ENCODE measurements at places on chromosomes 2 and 18.

- DNase-seq: no peak
Observed at GRCh38 chr2:125874564-125874963, 781.4 kb upstream of the GYPC start.

- no peak for DNase-seq
Observed at GRCh38 chr2:16284941-16285625, 344.7 kb downstream of the MYCN start.

DNA sequence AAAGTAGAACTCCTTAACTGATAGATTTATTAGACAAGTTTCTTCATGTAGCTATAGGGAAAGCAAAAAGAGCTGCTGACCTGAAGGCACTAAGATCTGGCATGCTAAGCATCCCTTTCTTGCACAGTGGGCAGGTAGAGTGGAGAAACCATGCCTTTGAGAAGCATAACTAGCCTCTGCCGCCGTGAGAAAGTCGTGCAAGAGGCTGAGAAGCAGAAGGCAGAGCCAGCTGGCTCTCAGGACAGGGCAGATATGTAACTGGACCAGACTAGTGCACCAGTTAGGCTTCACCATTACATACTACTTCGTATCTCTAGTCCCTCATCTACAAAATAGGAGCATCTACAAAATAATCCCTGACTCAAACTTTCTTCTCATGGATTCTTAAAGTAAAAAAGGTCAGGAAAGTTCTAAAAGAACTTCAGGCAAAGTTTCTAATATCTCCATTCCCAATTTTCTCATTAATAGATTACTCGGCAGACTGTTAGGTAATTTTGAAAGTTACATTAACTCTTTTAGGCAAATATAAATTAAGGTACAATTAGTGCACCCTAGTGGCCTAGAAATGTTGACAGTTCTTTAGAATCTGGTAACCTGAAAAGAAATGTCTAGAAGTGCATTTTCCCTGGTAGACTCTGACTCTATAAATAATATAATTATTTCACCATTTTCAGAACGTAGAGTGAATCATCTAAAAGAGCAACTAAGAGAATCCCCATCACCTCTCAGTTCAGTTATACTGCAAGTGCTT lies 10.3 kb downstream of the ERBB4 start:
- DNase-seq: no peak

GRCh38 chr2:182827182-182827879 lies 39.1 kb downstream of the FRZB start:
- DNase-seq: no peak

DNA sequence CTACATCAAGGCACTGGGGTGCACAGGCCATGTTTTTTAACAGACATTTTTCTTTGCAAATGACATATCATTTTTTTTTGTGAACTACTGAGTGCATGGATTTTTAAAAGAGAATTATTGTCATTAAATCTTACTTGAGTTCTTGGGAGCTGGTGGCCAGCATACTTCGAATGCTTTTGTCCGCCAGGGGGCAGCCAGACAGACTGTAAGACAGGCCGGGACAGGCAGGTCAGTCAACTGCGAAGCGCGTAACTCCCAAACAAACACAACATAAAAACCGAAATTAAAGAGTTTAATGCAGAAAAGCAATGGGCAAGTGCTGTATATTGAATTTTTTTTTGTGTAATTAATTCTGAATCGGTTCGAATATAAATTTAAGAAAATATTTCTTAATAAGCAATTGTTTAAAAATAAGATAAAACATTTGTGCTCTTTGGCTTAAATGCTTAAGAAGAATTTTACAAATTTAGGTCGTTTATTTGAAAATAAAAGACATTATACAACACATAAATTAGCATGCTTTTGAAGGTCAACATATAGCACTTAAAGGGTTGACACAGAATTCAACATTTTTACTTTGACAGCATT lies 142.2 kb upstream of the PXDN start:
- peak; percentile 27 for DNase-seq

GRCh38 chr2:143823296-143823695 lies 694.1 kb downstream of the ARHGAP15 start:
- DNase-seq: no peak

- no peak for DNase-seq
Observed at GRCh38 chr18:34794348-34794747, 84.2 kb downstream of the DTNA start.

- no peak for DNase-seq
Observed at GRCh38 chr2:172945510-172945850, 130.2 kb upstream of the MAP3K20 start.

DNA sequence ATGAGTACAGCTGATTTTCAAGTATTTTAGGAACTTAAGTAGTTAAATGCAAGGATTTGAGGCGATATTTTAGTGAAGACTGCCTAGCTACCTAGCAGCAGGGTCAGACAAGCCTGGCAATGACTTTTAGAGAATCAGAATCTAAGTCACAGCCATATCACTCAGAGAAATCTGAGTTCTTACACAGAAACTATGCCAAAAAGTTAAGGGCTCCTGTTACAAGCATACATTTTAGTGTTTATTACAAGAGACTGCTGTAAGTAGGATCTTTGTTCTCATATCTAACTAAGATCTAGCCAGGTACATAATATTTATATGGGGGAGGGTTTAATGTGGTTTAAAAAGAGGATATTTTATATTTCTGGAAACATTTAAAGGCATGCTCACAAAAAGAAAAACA lies 37.5 kb downstream of the MAP4K3 start:
- no peak for DNase-seq

GRCh38 chr2:178263159-178263860 lies 69.0 kb downstream of the OSBPL6 start:
- no peak for DNase-seq

GRCh38 chr18:35267809-35268208 lies 22.2 kb downstream of the ZSCAN30 start:
- DNase-seq: no peak

DNA sequence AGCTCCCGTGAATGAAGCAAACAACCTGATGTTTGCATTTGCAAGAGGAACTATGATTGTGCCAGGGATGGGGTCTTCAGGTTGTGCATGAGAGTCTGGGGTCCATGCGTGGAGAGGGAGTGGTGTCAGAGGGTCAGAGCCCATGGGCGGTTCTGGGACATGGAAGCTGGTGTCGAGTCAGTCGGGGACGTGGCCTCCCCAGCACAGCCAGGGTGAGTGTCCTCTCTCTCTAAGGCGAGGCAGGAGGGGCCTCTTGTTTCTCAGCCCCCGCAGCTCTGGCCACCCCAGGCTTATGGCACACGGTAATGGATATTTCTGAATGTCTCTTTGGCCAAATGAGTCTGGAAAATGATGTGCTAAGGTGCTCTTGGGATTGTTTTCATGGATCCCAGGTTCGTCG lies 118.6 kb downstream of the RTP5 start:
- no peak for DNase-seq

- DNase-seq: no peak
Observed at GRCh38 chr2:67848551-67849285, 214.1 kb downstream of the C1D start.

- no peak for DNase-seq
Observed at GRCh38 chr2:86498468-86499260, 57.5 kb downstream of the KDM3A start.

DNA sequence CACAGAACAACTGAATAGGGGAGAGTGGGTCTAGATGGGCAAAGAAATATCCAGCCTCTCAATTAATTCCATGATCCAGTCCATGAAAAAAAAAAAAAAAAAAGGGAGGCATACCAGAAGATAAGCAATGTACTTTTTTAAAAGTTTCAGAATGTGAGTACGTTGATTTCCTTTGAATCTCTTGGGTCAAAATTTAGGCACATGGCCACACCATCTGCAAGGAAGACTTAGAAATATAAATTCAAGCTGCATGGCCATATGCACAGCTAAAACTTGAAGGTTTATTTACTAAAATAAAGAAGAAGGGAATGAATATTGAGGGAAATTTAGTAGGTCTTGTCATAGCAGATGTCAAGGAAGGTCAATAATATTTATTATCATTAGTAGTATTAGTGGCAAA lies 286.5 kb upstream of the CDH7 start:
- no peak for DNase-seq

GRCh38 chr2:68755071-68755470 lies 20.5 kb downstream of the ARHGAP25 start:
- no peak for DNase-seq

- DNase-seq: no peak
Observed at GRCh38 chr2:215439980-215440512, 4.2 kb upstream of the FN1 start.

- DNase-seq: no peak
Observed at GRCh38 chr2:71938108-71938507, 209.6 kb downstream of the CYP26B1 start.

GRCh38 chr2:124369181-124369580 lies 344.1 kb downstream of the CNTNAP5 start:
- DNase-seq: no peak

- no peak for DNase-seq
Observed at GRCh38 chr18:48838921-48839818, 111.6 kb downstream of the SMAD7 start.

DNA sequence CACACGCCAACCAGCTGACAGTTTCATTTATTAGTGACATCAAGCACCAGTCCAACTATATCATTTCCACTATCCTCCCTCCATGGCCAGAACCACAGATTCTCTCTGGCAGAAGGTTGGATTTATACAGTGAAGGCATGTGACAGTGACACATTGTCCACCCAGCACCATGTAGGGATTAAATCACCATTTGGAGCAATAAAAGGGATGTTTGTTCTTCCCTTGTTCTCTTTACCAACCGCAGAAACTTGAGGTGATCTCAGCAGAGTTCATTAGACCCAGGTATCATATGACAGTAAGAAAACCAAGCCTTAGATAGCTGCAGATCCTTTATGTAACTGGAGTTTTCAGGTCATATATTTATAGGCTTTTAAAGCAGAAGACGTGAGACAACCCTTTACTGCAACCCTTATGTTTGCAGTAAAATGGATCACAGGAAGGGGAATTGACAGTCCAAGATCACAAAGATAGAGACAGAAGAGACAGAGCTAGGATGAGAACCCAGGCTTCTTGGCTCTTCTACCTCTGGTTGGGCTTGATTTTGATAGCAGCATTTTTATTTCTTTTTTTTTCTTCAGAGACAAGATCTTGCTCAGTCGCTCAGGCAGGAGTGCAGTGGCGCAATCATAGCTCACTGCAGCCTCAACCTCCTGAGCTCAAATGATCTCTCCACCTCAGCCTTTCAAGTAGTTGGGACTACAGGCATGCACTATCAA lies 80.1 kb downstream of the XDH start:
- no peak for DNase-seq

GRCh38 chr2:113214141-113214540 lies 40.4 kb downstream of the PSD4 start:
- no peak for DNase-seq

GRCh38 chr18:10558243-10558966 lies 32.6 kb downstream of the NAPG start:
- no peak for DNase-seq

DNA sequence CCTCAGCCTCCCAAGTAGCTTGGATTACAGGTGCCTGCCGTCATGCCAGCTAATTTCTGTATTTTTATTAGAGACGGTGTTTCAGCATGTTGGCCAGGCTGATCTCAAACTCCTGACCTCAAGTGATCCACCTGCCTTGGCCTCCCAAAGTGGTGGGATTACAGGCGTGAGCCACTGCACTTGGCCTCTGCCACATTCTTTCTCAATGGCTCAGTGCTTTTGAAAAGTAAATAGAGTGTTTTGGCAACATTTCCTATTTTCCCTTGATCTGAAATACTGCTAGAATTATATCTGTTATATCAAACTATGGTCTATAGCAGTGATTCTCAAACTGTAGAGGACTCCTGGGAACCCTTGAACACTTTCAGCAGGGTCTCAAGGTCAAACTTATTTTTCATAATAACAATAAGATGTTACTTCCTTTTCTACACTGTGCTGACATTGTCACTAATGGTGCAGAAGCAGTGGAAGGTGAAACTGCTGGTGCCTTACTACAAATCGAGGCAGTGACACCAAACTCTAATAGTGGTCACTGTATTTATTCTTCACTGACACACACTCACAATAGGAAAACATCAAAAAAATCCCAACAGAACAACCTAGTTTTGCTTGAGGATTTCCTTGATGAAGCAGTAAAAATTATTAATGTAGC lies 10.6 kb downstream of the DAW1 start:
- no peak for DNase-seq

DNA sequence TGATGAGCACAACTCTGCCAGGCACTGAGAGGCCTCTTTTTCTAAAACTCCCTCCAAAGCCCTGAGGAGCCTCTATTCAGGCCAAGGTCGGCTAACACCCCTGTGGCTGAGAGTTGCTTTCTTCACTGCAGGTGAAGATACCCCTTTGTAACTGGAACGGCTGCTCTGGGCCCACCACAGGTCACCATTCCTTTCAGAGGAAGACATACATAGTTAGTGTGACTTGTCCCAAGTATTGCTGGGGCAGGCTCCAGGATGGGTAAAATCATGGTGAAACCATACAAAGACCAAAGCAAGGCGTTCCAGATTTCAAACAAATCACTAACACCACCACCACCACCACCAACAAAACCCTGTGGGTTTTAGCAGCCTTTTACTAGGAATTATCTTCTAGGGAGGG lies 36.8 kb downstream of the CHST10 start:
- DNase-seq: no peak

GRCh38 chr2:227765788-227766372 lies 20.2 kb downstream of the SCYGR8 start:
- no peak for DNase-seq

- no peak for DNase-seq
Observed at GRCh38 chr18:5874336-5874735, 21.0 kb downstream of the TMEM200C start.

DNA sequence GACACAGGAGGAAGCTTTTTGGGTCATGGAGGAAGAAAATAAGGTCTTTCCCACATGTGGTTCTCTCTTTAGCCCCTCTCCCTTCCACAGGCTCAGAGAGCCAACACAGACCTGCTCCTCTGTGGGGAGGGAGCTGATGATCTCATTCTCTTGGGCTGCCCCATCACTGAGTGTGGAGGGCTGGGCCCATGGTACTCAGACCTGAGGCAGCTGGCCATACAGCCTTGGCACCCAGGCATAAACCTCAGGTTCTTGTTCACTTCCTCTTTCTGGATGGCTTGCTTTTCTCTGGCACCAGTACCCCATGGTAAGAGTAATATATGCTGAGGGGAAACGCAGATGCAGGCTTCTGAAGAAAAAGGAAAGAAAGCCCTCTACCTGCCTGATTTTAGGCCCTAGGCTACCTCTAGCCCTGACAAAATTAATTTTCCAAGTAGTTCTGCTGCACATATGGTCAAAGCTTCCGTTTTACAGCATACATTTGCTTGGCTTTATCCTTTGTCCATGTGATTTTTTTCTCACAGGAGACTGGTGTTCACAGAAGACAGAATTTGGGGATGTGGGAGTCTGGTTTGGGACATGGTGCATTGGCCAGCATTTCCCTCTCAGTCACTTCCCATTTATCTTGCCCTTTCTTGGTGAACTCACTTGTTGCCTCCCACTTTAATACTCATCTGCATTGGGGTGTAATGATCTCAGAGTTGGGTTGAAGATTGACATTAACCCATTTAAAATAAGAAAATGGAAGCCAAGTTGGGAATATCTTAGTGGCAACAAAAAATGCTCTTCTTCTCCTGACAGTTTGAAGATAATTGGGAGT lies 11.1 kb downstream of the DHRS9 start:
- no peak for DNase-seq

GRCh38 chr2:241066893-241067341 lies 35.2 kb downstream of the MTERF4 start:
- no peak for DNase-seq

Data from LoVo (cell line).